Cortex of kidney (tissue), 1 donor: ENCODE measurements at places on chromosomes 16 and 17.

DNA sequence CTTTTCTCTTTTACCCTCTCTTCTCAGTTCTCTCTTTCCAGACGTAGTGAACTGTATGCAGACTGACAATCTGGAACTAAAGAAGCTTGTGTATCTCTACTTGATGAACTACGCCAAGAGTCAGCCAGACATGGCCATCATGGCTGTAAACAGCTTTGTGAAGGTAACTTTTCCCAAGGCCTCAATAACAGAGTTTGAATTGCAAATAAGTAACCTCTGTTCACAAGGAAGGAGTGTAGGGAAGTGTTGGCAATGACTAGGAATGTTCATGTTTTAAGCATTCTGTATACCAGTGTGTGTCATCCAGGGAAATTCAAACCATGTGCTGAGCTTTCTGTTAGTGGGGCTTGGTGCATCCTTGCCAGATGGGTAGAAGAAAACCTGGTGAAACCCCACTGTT is 18.6 kb downstream of the AP2B1 start:
- DNase-seq: no peak

DNA sequence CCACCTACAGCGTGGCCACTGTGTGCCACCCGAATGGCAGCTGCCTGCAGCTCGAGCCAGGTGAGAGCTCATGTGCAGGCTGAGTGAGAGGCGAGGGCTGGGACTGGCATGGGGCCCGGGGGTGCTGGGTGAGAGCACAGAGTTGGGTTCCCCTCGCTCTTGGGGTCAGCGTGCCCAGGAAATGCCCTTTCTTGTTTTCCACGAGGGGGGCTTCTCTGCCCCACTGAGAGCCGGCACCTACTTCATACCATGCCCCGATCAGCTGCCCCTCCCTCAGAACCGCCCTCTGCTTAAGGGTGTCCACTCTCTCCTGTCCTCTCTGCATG is 10.1 kb downstream of the ACE start:
- DNase-seq: no peak

DNA sequence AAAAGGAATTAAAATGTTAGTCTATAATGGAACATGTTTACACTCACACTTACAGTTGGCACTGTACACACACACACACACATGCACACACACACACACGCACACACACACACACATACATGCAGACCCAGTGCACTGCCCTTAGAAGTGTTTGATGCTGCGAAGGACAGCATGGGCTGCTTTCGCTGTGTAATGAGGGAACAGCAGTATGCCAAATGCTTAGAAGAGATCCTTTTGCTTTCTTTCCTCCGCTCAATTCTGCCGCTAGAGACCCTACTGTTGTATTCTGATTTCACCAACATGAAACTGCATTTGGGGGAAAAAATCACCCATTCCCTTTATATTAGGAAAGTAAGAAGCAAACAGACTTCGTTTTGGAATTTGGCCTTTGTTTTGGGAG is 217.9 kb downstream of the ENGASE start:
- DNase-seq: no peak

DNA sequence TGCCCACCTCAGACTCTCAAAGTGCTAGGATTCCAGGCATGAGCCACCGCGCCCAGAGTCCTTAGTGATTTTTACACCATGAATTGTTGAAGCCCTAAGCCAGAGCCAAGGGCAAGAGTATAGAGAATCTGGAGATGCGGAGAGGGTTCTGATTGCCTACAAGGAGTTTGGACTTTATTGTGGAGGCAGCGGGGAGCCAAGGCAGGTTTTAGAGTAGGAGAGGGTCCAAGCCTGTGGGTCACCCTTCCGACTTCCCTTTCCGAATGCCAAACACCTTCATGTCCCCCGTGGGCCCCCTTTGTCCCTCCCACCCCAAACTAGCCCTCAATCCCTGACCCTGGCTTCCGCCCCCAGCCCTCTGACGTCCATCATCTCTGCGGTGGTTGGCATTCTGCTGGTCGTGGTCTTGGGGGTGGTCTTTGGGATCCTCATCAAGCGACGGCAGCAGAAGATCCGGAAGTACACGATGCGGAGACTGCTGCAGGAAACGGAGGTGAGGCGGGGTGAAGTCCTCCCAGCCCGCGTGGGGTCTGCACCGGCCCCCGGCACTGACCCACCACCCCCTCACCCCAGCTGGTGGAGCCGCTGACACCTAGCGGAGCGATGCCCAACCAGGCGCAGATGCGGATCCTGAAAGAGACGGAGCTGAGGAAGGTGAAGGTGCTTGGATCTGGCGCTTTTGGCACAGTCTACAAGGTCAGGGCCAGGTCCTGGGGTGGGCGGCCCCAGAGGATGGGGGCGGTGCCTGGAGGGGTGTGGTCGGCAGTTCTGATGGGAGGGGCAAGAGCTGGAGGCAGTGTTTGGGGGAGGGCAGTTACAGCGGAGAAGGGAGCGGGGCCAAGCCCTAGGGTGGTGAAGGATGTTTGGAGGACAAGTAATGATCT is 7.1 kb downstream of the MIEN1 start:
- no peak for DNase-seq

- no peak for DNase-seq
Observed at GRCh38 chr16:85101956-85102630, 10.2 kb downstream of the CIBAR2 start.

- DNase-seq: no peak
Observed at GRCh38 chr17:28395968-28396367, 10.0 kb downstream of the SLC46A1 start.

DNA sequence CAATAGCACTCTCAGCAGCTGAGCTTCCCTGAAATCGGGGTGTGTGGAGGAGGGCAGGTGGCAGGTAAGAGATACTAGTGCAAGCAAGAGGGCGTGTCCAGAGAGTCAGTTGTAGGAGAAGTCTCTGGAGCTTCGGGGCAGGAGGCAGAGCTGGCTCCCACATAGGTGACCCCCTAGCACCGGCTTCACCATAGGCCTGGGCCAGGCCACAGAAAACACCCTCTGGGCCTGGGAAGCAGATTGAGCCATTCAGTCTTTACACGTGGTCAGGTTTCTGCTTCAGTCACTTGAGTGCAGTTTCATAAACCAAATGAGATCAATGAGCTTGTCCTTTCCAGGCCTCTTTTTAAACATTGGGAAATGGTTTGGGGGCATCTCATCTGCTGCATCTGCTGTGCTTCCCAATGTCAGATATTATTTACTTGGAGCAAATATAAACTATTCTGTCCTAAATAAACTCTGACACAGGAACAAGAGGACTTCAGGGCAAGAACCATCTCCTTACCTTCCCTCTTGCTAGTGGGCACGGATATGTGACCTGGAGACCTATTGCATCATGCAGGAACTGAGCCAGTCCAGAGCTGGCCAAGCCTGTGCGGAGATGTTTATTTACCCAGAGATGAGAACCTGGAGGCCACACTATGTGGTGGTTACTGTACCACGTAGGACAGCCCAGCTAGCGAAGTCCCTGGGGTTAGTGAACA is 16.1 kb downstream of the CCR7 start:
- DNase-seq: no peak

DNA sequence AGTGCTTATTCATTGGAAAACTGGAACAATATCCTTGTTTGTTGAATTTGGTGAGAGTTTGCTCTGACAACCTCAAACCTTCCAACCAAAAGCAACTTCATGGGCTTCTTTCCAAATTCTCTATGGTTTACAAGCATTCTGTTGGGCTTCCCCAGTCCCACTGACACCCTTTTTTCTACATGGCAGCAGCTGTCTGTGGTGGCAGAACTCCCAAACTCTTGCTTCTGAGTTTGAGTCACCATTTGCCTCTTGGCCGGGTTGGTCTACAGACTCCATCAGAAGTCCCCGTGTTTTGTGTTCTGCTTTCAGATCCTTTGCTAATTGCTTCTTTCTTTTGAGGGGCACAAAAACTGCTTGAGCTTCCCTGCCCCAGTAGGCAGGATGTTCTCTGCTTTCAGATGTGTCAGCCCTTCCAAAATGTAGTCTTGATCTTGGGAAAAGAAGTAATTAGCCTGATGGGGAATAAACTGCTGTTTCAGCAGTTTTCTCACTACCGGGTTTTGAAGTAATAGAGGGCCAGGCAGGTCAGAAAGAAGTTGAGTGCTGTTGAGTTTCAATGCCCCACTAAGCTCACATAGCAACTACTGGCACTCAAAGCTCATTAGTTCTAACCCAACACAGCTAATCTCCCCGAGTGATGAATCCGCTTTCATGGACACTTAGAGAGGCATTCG is 80.7 kb downstream of the HS3ST3A1 start:
- no peak for DNase-seq

- no peak for DNase-seq
Observed at GRCh38 chr17:28763804-28764266, 20.0 kb downstream of the TRAF4 start.
